Peyer's patch (tissue), 4 donors: ENCODE measurements at places on chromosomes 5 and 9. TPM values are rescaled to one million over a fixed set of nuclear protein-coding genes. Genes with fewer than 3 reads are reported as not detected.

- H3K27ac ChIP-seq: no peak overlapping the region
- DNase-seq: no peak
- H3K4me3 ChIP-seq: no peak overlapping the region
- H3K27me3 ChIP-seq: peaks cover 41% of the 10 kb centered on the region
- H3K36me3 ChIP-seq: no peaks in the 10 kb centered on the region
These were observed 12.4 kb downstream of the LHX3 start for GRCh38 chr9:136192289-136193126.

DNA sequence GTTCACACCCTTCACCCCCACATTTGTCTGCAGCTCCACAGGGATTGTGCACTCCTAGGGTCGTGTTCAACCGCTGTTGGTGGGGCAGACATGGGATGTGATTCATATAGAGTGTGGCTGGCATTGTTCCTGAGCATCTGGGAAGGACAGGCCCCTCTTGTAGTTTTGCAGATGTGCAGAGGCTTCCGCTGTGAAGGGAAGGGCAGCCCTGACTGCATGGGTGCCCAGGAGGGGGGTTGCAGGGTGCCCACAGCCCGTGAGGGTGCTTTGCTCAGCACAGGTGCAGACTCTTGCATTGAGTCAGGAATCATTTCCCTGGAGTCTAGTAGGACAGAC, 30.2 kb upstream of the PITX1 start:
- no peak overlapping the region for H3K4me3 ChIP-seq
- H3K4me1 ChIP-seq: no peaks in the 10 kb centered on the region
- H3K36me3 ChIP-seq: no peaks in the 10 kb centered on the region

DNA sequence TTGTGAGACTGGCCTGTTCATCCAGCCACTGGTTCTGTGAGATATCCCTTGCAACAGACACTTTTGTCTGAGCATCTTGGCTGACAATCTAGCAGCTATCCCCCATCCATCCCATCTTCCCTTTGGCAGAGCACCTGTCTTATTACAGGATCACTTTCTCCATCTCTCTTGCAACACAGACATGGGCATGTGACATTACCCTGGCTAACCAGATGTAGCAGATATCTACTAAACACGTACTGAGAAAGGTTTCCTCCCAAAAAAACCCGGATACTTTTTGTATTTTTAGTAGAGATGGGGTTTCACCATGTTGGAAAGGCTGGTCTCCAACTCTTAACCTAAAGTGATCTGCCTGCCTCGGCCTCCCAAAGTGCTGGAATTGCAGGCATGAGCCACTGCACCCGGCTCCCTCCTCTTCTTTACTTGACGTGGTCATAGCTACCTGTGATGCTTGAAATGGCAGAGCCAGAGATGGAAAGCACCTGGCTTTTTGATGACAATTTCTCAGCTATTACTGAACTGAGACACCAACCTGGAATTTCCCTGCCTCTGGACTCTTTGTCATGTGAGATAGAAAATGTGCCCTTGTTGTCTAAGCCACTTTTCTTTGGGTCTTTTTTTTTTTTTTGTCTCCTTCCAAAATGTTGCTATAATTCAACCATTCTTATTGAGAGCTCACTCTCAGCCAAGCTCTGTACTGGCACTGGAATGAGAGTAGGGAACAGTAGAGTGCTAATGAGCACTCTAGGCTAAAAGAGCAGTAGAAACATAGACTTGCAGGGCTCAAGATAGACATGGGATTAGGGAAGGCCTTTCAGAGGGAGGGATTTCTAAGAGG, 32.6 kb downstream of the FNBP1 start:
- no peak for DNase-seq
- peaks cover 11% of the 10 kb centered on the region for H3K4me1 ChIP-seq
- no peaks in the 10 kb centered on the region for H3K27me3 ChIP-seq

GRCh38 chr9:79682076-79682736, 110.4 kb downstream of the TLE4 start:
- no peaks in the 10 kb centered on the region for H3K27me3 ChIP-seq
- H3K4me1 ChIP-seq: no peaks in the 10 kb centered on the region
- no peak overlapping the region for H3K4me3 ChIP-seq
- H3K36me3 ChIP-seq: no peaks in the 10 kb centered on the region
- no peak overlapping the region for H3K27ac ChIP-seq
- DNase-seq: no peak

Gene CCNI2
- total RNA-seq: 15.9 TPM

DNA sequence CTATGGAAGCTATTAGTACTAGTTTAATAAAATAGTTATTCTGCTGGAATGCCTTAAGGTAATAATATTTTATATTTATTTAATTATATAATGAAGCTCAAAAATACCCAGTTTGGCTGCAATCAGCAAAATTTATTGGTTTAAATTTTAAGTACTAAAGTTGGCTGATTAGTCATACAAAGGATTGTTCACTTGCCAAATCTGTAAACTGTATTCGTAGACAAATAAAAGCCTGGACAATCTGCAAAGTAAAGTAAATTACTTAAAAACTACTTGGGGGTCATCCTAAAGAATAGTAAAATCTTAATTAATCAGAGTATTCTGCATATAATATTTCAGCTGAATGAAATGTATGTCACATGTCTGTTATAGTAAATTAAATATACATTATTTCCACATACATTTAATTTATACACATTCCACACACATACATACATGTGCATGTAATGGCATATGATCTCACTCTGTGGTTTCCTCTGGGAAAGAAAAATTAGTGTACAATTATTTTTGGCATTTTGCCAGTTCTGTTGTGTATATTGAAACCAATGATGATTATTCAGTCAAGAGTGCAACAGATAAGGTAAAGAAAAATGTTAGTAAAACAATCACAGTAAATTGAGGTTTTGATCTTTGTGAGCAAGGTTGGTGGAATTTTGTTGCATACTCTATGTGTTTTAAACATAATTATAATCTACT, 455.9 kb downstream of the CDH9 start:
- no peak overlapping the region for H3K27ac ChIP-seq
- H3K36me3 ChIP-seq: no peaks in the 10 kb centered on the region
- H3K4me1 ChIP-seq: no peaks in the 10 kb centered on the region
- H3K4me3 ChIP-seq: no peak overlapping the region
- no peak for DNase-seq
- H3K27me3 ChIP-seq: no peaks in the 10 kb centered on the region

Gene SLC34A3
- total RNA-seq: 13.3 TPM

DNA sequence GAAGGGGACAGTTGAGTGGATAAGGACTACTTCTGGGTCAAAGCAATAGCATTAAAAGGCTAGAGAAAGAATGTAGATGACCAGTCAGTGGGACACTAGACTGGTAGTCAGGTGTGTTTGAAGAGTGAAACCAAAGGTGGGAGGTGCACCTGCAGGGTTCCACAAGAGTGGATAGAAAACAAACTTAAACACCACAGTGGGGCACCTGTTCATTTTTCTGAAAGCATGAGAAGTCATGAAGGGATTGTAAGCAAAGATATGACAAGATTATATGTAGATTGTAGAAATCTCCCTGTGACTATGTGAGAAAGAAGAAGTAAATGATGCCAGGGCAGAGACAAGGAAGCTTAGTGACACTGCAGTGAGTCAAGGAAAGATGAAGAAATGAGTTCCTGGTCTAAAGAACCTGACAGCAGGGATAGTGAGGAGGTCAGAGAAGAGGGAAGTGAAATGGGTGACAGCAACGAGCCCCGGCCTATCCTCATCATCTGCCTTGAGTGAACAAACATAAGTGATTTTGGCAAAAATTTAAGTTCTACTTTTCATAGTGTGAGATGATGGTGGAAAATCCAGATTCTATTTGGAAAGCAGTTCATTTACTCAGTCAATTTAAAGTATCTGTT, 296.9 kb downstream of the TLE4 start:
- H3K4me1 ChIP-seq: no peaks in the 10 kb centered on the region
- H3K27ac ChIP-seq: no peak overlapping the region
- no peaks in the 10 kb centered on the region for H3K27me3 ChIP-seq
- DNase-seq: no peak
- H3K36me3 ChIP-seq: no peaks in the 10 kb centered on the region
- no peak overlapping the region for H3K4me3 ChIP-seq

DNA sequence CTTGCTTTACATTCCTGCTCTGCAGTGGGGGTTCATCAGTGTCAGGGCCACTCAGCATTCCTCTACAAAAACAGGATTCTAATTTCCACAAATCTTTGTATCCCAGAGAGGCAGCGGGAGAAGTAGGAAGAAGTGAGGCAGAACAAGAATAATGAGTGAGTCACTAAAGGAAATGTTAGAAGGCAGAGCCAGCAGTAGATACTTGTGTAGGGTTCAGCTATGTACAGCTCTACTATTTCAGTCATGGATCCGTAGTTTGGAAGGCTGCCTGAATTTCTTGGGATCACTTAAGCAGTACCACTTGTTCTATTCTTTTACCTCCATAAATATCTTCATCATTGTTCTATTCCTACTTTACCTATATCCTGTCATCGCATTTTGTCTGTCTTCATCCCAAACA, 246.3 kb upstream of the TLE4 start:
- H3K36me3 ChIP-seq: no peaks in the 10 kb centered on the region
- H3K27me3 ChIP-seq: no peaks in the 10 kb centered on the region
- no peaks in the 10 kb centered on the region for H3K4me1 ChIP-seq
- no peak overlapping the region for H3K27ac ChIP-seq

GRCh38 chr5:168162464-168162863, 129.0 kb upstream of the WWC1 start:
- H3K36me3 ChIP-seq: no peaks in the 10 kb centered on the region
- no peak for DNase-seq
- no peaks in the 10 kb centered on the region for H3K27me3 ChIP-seq
- no peak overlapping the region for H3K4me3 ChIP-seq

Gene GHR
- 12.4 TPM for total RNA-seq

DNA sequence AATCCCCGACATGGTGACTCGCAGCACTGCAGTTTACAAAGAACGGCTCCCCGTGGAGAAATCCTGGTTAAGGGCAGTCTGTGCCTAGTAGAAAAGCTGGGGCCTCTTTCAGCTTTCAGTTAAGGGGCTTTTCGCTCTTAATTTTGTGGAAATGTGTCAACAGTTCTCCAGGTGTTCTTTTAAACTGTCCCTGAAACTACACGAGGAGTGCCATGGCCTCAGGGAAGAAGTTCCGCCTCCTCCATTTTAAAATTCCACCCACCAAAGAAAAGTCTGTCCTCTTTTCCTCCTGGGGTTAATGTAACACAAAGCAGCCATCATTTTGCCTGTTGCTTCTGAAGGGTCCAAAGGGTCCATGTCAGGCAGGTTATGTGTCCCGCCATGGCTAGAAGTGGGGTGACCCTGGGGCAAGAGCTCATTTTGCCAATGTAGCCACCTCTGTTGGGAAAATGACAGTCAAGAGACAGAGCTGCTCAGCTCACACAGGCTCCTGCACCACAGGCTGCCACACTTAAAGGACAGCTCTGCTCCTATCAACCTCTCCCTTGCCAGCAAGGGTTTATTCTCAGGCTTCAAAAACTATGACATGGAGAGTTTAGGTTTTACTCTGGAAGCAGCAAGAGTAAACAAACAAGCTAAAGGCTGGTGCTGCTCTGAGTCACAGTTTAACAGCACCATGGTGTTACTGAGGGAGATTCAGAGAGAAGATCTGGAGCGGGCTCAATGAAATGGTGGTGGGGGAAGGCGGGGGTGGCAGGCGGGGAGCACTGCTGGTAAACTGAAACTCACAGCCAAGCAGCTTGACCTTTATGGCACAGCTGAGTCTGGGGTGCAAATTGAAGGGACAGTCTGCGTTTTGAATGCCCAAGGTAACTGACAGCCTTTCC, 3.2 kb downstream of the WHRN start:
- H3K4me3 ChIP-seq: no peak overlapping the region
- H3K27ac ChIP-seq: peak overlapping the region; percentile 67
- H3K36me3 ChIP-seq: no peaks in the 10 kb centered on the region
- no peaks in the 10 kb centered on the region for H3K27me3 ChIP-seq
- H3K4me1 ChIP-seq: peaks cover 16% of the 10 kb centered on the region

DNA sequence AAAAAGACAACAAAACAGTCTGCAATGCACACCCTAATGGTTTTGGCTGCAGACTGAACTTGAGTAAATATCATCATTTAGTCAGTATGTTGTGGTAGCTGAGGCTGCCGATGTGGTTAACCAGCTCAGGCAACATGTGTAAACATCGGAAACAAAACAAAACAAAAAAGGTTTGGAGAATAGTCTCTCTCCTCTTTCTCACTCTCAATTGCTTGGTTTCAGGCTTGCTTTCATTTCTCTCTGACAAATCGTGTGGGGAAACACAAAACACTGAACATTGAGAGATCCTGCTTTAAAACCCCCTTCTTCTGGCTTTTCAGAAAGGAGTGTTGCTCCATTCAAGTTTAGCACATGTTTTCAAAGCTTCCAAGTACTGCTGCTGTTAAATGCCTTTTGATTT, 453.3 kb downstream of the BNC2 start:
- DNase-seq: no peak
- H3K4me3 ChIP-seq: no peak overlapping the region
- no peaks in the 10 kb centered on the region for H3K36me3 ChIP-seq
- H3K27me3 ChIP-seq: no peaks in the 10 kb centered on the region
- H3K4me1 ChIP-seq: no peaks in the 10 kb centered on the region
- no peak overlapping the region for H3K27ac ChIP-seq

DNA sequence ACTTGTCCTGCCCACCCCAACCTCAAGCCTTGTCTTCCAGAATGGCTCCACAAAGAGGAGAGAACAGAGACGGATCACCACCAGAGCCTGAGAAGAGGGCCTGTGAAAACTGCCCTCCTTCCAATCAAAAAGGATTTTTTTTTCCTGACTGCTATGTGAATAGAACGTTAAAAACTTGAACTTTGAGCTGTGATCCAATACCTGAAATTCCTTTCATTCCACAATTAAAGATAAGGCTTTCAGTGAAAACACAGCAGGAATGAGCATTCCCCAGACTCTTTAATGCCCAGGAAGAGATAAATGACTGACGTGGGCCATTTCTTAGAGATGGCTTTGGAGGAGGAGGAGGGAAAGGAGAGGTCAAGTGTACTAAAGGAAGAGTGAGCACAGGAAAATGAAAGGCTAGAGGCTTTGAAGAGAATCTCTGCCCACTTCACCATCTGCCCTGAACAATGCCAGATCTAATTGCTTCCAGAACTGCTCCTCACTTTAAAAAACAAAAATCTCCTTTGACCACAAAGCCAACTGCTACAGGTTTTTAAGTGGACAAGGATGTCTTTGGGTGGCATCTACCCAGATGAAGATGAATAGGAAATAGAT, 177.9 kb upstream of the MAP3K1 start:
- H3K27ac ChIP-seq: no peak overlapping the region
- no peaks in the 10 kb centered on the region for H3K27me3 ChIP-seq
- H3K4me1 ChIP-seq: peaks cover 10% of the 10 kb centered on the region
- no peak for DNase-seq
